ENCODE measurements at places on chromosomes 2 and 18.

DNA sequence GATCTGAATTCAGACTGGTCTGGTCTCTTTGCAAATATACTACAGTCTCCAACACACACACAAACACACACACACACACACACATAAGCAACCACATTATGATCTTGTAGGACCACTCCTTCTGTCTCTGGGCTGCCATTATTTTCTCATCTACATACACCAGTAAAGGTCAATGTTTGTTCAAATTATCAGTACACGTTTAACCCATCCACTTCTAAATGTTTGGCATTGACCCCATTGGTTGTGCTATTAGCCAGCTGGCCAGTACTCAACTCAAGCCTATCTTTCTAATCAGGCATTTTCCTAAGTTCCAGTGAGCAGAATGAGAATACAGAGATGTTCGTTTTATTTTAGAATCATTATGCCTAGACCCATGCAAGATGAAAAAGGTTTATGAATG, 186.4 kb downstream of the CNTNAP5 start:
- DNase-seq: no peak

- no peak for DNase-seq
Measured at GRCh38 chr2:37080266-37080665, 3.9 kb downstream of the HEATR5B start.

GRCh38 chr2:71496156-71496770, 42.9 kb downstream of the DYSF start:
- DNase-seq: no peak

GRCh38 chr18:22606563-22607283, 189.0 kb upstream of the CTAGE1 start:
- DNase-seq: no peak

DNA sequence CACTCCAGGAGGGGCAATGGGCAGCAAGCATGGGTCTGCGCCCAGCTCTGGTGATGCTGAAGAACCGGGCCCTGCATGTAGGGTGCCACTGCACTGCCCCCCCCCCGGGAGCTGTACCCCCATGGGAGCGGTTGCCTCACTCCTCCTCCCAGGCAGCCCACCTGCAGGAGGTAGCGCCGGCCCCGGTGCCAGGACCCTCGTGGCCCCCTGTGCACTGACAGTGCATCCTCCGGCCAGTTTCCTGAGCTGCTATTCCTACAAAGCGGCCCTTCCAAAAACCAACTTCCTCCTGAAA, 109.4 kb downstream of the ZNF516 start:
- DNase-seq: no peak

DNA sequence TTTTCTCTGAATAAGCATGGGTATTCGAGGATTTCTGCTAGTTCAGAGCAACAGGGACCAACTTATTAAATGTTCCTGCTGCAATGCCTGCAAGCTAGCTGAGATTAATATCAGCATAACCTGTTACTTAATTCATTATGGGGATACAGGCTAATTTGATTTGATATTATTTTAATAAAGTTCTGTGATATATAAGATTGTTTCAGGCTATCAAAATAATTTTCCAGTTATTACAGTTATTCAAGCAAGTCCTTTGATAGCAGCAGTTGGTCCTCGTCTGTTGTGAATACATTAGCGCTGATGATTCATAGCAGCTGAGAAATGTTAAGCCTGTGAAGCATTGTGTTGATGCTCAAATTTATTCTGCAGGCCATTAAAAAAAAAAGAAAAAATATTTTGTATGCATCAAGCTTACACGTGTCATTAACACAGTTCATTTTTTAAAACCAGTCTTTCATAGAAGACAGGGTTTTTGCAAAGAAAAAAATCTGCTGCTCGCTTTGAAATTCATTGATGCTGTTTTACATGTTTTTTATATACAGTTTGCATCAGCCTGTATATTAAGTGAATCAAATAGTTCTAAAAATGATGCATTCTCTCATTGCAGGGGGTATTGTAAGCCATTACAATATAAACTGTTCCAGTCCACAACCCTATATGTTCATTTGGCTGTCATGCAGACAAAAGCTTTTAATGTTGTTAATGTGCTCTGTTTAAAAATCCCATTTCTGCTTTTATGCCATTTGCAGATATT, 482.5 kb downstream of the BCL11A start:
- DNase-seq: no peak

DNA sequence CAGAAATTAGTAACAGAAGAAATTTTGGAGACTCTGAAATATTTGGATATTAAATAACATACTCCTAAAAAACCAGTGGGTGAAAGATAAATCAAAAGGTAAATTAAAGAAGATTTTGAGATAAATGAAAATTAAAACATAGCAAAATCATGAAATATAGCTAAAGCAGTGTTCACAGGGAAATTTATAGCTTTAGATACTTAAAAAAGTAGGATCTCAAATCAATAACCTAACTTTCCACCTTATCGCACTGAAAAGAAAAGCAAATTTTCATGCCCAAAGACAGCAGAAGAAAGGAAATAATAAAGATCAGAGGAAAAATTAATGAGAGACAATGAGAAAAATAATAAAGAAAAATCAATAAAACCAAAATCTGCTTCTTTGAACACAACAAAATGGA, 135.1 kb upstream of the KLF7 start:
- DNase-seq: no peak

DNA sequence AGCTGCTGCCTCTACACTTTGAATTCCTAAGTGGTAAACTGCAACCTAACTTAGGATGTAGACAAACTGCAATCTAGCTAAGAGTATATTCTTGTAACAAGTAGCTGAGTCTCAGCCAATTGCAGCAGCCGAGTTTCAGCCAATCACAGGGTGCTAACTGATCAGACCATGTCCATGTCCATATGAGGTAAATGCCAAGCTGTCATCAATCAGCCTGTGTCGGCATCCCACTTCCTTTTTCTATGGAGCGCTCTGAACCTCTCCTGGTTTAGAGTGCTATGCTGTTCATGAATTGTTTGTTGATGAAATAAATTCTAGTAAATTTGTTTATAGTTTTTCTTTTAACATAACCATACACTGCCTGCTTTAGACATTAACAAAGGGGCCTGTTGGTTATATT, 408.8 kb downstream of the NBAS start:
- no peak for DNase-seq

DNA sequence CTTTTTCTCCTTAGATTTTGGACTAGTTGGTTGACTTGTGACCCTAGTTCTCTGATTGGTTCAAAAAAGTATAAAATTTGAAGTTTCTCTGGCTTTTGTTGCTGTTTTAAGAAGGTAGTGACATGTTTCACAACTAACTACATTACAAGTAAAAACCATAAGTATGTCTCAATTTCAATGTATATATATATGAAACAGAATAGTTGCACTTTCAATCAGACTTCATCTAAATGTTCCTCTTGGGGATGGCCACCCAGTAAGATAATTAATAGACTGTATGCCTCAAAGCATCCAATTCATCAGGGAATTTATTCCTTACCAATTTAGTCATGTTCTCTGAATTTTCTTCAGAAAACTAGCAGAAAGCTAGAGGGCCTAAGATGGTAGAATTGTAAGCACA, 259.7 kb downstream of the RPRM start:
- no peak for DNase-seq

GRCh38 chr18:77037567-77037966, 95.0 kb downstream of the MBP start:
- no peak for DNase-seq

GRCh38 chr2:4762951-4763376, 929.2 kb upstream of the SOX11 start:
- DNase-seq: no peak

- DNase-seq: no peak
Measured at GRCh38 chr2:53312721-53313120, 454.9 kb upstream of the CHAC2 start.

GRCh38 chr2:63049211-63049969, 1.2 kb upstream of the OTX1 start:
- no peak for DNase-seq

GRCh38 chr18:5895299-5895875, at the start of gene TMEM200C:
Gene TMEM200C (minus strand): TSS chr18:5895522. CDS start chr18:5892063, 3,459 bp downstream.
- DNase-seq: no peak

DNA sequence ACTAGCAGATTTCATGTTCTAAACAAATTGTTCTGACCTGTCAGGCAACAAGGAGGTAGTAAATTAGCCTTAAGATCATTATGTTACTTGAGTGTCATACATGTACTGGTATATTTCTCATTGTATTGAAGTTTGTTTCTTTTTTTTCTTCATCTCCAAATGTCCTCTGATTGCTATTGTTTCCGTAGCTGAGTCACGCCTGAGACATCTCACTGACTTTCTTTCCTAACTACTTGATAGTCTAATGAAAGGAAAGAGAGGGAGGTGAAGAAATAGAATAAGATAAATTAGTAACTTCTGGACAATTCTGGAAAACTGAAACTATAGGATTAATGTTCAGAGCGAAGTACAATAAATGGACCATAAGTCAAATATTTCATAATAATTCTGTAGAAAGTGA, 1049.9 kb downstream of the TSN start:
- no peak for DNase-seq

DNA sequence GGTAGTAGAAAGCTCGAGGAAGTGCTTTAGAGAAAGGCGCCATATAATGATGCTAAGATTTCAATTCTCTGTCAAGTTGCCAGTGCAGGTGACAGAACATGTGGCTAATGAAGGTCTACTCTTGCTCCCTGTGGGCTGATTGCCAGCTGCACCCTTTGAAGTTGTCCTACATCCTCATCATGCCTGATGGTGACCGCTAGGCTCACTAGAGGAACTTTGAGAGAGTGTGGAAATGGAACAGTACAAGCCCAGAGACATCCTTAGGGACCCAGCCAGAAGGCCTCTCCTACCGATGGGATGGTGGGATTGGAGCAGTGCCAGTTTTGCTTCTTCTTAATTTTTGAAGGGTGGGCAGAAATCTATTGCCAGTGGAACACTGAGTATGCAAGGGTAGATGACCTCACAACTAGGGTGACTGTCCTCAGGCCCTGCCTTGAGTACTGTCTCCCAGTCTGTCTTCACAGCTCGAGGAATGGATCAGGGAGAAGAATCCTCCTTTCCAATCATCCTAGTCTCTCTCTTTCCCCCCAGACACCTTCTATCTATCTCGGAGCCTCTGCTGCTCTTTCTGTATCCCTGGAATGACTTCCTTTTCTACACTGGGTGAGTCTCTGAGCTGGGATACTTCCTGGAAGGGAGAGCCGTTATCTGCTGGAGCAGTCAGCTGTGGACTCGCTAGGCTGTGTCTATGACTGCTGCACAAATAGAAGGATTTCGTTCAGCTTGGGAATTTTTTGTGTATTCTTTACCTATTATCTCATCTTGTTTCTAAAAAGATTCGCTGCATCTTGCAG, 33.5 kb downstream of the LGALSL start:
- no peak for DNase-seq

DNA sequence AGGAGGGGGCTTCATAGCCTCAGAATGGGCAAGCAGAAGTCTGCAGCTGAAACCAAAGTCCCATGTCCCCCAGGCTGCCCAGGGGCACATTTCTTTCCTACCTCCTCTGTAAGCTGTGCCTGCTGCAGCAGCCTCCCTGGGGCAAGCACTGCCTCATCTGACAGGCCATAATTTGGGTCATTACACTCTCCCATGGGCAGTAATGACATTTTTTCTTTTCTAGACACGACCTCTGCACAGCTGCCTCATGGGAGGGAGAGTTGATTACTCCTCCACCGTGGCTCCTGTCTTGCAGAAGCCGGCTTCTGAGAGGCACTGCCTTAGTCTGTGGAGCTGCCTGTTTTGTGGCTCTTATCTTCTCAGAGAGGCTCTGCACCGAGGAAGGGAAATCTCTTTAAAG, 268.9 kb downstream of the TDRD15 start:
- no peak for DNase-seq

DNA sequence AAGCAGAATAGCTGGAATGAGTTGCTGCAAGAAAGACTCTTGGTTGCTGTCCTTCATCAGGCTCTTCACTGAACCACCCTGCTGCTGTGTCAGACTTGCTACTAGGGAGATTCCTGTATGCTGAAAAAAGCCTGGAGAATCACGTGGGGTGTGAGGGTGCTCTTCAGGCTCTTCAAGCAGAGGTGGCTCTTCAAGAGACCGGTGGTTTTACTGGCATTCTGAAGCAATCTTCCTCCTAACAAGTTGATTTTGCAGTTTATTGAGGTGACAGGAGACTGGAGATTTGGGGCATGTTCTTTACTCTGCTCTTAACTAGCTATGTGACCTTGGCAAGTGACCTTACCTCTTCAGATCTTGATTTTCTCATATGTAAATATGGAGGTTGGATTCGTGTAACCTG, 14.1 kb downstream of the TMEM178A start:
- no peak for DNase-seq

- no peak for DNase-seq
Measured at GRCh38 chr18:55550471-55550870, 37.5 kb downstream of the TCF4 start.

GRCh38 chr2:148132412-148132811, 111.5 kb downstream of the MBD5 start:
- no peak for DNase-seq

DNA sequence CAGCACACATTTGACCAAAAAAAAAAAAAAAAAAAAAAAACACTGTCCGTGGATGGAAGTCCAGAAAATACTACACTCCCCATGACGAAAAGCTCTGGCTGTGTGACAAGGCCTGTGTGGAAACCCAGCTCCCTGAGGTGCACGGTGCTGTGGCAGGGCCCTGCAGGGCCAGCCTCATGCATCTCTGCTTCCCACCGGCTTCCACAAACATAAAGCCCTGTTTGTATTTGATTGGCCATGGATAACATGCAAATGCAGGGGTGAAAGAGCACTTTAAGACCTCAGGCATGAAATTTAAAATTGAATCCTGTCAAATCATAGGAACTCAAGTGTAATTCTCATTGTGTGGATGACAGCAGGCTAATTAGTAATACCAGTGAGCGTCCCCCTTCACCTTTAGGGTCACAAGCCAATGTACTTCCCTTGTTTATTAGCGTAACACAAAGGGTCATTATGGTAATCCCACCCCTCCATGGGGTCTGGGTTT, 757.2 kb downstream of the GALR1 start:
- DNase-seq: no peak

- DNase-seq: no peak
Measured at GRCh38 chr2:48205137-48205798, 299.0 kb upstream of the FBXO11 start.

DNA sequence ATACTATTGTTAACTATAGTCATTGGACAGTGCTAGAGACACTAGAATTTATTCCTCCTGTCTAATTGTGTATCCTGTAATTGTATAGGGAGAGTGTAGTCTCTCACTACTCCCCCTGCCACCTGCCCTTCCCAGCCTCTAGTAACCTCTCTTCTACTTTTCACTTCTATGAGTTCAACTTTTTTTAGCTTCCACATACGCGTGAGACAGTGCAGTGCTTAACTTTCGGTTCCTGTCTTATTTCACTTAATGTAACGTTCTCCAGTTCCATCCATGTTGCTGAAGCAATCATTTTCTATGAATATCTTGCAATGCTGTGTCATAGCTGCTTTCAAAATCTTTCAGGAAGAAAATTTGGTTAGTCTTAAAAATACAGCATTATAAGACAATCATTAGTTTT, 22.8 kb upstream of the RUFY4 start:
- no peak for DNase-seq

GRCh38 chr2:237492137-237492890, 5.3 kb downstream of the MLPH start:
- DNase-seq: no peak

GRCh38 chr18:32760391-32760790, 12.4 kb downstream of the KLHL14 start:
- no peak for DNase-seq
